Neural cell (in vitro differentiated cells): ENCODE measurements at places on chromosomes 7 and 10. TPM values are rescaled to one million over a fixed set of nuclear protein-coding genes. Genes with fewer than 3 reads are reported as not detected.

NACAD gene
- polyA plus RNA-seq = 8.5 and 14.5 TPM in 2 replicates

ZNF503 gene
- 41.4 and 49.9 TPM in 2 replicates for polyA plus RNA-seq

ZNF488 gene
- 0.85 and 1.2 TPM in 2 replicates for polyA plus RNA-seq

HMX2 gene
- not detected in 2 replicates for polyA plus RNA-seq

MAT1A gene
- polyA plus RNA-seq = not detected in 2 replicates

MNX1 gene
- polyA plus RNA-seq = not detected in 2 replicates

DNAJC1 gene
- polyA plus RNA-seq = 15.9 and 16.0 TPM in 2 replicates

WIPF3 gene
- polyA plus RNA-seq = 3.8 and 4.6 TPM in 2 replicates

MYOF gene
- 0.47 TPM in 1 of 2 replicates, not detected in the other for polyA plus RNA-seq

WEE2 gene
- 0.34 and 0.63 TPM in 2 replicates for polyA plus RNA-seq

BTBD16 gene
- polyA plus RNA-seq = not detected in 2 replicates
